ENCODE measurements at places on chromosomes 2 and 18.

GRCh38 chr2:15693926-15694588, 102.4 kb downstream of the DDX1 start:
- DNase-seq, result no peak

- no peak for DNase-seq
Observed at GRCh38 chr2:201816657-201817575, 10.6 kb downstream of the CDK15 start.

DNA sequence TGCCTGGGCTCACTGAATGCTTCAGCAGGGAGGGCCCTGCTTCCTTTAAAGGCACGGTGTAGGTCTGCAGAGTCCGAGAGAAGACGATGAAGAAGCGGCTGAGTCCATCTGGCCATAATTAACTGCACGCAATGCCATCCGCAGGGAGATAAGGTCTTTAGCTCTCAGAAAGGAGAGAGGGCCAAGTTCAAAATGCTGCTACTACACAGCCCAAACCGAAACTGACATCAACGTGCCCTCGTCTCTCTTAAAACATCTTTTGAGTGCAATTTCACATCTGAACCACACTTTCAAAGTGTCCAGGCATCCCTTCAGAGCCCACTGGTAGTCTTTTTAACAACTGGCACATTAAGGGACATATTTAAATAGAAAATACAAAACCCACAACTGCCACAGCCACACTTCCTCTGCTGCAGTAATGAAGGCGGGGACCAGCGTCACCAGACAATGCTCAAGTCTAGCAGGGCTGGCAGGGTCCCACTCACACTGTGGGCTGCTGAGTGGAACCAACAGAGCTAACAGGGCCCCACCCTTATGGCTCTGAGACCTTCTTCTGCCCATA, 35.8 kb downstream of the ST3GAL5 start:
- no peak for DNase-seq

- DNase-seq, result no peak
Observed at GRCh38 chr2:208545403-208546042, 138.9 kb downstream of the PTH2R start.

DNA sequence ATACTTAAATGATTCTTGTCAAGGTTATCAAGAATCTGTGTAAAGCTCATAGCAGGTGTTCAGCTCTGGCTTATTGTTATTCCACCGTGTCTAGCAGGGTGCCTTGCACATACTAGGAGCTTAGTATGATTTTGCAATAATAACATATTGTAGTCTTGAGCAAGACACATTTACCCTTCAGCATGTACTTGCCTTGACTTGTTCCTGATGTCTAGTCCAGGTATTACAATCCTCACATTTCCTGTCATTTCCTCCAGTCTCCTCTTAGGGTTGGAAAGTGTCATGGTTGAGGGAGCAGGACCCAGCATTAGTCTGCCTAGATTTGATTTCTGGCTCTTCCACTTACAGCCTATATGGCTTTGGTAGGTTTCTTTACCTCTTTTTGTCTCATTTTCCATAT, 246.1 kb downstream of the RAD51AP2 start:
- no peak for DNase-seq
